ENCODE measurements at places on chromosomes 1 and 21.

DNA sequence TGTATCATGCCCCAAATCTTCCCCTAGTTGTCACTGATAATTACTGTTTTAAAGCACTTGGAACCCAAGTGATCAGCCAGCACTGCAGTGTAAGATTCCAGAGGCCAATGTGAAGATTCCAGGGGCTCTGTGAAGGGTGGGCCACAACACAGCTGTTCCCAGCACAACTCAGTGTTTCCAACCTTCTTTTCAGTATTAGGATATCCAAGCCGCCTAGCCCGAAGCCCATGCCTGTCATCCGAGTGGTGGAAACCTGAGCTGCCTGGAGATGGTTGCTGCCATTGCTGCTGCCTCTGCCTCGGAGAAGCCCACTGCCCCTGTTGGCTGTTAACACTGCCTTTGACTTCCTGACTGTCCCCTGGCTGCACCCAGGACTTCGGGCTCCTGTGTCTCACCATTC is 30.4 kb upstream of the SNX27 start:
- peak; percentile 52 for DNase-seq

DNA sequence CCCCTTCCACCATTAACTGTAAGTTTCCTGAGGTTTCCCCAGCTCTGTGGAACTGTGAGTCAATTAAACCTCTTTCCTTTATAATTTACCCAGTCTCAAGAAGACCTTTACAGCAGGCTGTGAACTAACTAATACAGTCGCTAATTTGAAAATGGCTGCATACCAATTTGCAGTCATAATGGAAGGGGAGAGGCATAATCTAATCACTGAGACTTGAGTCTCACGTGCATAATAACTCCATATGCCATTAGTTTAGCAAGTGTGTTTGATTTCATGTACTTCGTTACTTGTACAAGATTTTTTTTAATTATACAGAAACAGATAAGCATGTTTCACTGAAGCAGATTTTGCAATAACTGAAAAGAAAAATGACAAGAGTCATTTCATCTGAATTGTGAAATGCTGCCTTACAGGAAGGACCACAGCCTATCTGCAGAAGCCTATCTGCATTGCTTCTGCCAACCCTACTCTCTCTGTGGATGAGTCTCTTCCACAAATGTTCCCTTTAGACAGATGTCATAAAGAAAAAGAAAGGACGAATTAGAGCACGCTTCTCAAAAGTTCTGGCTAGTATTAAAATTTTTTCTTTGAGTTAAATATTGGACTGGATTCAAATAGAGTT is 99.1 kb downstream of the PTGER3 start:
- DNase-seq, result no peak

GRCh38 chr1:97764991-97765390 is 155.8 kb downstream of the DPYD start:
- no peak for DNase-seq

DNA sequence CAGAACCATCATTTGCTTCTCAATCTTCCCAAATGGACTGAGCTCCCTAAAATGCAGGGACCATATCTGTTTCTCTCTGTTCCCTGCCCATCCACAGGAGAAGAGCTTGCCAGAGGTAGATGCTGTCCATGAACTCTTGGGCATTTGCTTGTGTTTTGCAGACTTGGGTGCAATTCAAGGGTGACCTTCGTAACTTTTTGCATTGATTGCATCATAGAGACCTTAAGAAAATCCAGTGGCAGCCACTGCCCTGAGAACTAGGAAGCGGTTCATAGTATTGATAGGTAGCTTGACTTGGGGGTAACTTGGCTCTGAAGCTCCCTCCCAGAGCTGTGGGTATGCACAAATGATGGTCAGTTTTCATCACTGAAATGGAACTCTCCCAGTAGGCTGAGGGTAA is 34.3 kb upstream of the EDEM3 start:
- no peak for DNase-seq

DNA sequence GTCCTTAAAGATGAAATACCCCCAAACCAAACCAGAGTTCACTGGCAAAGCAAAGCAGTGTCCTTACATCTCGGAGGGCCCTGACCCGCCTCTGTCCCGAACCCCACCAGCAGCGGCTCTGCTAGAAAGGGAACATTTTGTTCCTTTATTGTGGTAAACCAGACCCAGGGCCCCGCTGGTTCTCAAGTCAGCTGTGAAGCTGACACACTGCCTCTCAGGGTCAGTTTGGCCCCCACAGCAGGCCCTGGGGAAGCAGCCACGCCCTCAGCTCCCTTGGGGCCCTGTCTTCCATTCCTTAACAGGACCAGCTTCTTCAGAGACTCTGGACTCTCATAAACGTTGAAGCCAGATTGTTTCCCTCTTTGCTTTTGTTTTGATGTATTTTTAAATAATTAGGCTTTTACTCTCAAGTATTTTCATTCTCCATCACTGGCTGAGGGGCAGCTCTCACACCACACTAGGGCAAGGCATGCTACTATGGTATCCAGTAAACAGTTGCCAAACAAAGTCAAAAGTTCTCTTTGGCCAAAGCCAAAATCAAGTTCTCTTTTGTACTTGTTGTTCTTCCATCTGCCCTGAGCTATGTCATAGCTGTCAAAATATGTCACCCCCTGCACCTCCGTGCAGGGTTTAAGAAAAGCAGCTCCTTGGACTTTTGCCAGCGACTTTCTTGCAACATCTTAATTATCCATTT is 61.1 kb upstream of the ANGPTL1 start:
- DNase-seq, result no peak

GRCh38 chr1:43373066-43373940 is 5.5 kb upstream of the ELOVL1 start:
- no peak for DNase-seq

GRCh38 chr1:24418898-24419628 is 3.5 kb downstream of the NIPAL3 start:
- no peak for DNase-seq

- no peak for DNase-seq
These were observed 121.2 kb upstream of the KCNJ6 start for GRCh38 chr21:38037416-38037815.

DNA sequence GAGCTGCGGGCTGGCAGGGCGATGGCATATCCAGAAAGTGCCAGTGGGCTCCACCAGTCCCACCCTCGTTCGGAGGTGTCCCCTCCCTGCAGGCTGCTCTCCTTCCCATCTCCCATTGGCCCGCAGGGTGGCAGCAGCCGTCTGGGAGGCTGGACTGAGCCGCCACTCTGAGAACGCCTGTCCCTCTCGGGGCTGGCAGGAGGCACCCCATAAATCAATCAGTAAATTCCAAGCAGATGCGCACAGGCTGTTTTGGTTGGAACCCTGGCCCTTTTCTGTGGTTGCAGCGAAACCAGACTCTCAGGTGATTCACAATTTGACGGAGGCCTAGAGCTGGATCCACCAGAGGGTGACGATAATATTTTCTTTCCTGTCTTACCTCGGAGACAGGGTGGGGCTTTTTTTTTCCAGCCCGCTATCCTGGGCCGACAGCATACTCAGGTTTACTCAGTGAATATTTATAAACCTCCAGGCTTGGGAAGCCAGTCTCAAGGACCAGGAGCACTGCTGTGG is 99.7 kb downstream of the GLIS1 start:
- peak; percentile 46 for DNase-seq

DNA sequence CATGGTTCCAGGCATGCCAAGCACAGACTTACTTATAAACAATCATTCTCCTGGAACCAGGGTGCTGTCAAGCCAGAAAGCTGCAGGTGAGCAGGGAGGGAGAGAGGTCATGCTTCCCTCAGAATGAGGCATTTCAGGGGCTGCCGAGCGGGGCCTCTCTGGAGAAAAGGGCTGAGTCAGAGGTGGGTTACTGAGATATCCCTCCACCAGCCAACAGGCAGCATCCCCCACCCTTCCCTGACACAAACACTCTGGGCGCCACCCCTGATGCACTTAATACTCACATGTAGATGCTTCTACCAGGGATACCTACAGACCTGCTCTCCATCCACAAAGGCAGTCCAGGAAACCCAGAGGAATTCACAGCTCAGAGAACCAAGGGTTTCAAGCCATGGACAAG is 13.1 kb downstream of the STK40 start:
- DNase-seq, result no peak

DNA sequence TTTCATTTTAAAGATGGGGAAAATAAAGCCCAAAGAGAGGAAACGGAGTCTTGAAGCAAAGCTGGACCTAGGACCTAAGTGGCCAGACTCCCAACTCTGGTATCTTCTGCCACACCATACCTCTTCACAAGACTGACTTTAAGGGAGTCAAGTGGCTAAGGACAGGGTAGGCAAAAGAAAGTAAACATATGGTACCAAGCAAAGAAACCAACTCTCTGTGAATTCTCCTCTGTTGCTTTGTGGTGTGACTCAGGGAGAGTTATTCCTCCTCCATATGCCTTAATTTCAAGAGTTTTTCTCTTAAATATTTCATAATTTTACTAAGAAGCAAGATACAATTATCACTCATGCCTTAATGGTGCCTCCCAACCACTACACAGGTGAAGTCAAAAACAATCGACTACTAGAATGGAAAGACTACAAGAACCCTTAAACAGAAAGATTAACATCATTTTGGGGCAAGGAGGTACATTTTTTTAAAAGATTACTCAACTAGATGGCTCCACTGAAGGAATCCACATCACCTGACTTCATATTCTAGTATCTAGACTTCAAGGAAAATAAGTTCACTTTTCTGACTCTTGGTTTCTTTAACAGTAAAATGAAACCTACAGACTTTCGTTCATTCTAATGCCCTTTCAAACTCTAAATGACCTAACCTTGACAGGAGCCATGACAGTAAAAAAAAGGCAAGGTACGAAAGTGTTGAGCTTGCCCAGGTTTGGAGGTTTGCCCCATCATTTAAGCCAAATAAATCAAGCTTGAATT is 44.2 kb downstream of the LUZP1 start:
- no peak for DNase-seq

- no peak for DNase-seq
These were observed 21.0 kb downstream of the SDE2 start for GRCh38 chr1:225977937-225978748.

DNA sequence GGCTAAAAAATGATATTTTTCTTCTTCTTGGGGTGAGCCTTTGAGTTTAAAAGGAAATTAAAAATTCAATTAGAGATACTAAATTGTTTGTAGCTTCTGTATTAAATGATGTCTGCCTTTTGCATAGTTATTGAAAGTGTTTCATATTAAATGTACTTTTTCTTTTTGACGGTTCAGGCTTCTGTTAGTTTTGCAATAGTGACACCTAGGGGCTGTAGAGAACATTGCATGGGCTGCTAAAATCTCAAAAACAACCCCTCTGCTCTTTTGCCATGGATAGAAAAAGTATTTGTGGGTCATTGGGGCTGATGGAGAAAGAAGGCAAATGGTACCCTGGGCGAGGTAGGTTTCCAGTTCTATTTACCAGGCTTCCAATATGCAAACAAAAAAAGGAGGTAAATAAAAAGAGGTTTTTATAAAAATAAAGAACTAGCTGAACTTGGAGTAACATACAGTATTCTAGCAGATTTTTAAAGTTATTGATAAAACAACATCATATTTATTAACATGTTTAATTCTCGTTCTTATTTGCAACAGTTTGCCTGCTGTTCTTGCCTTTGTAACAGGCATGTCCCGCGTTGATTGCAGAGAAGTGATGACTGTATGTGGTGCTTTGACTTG is 115.4 kb upstream of the HOOK1 start:
- no peak for DNase-seq

DNA sequence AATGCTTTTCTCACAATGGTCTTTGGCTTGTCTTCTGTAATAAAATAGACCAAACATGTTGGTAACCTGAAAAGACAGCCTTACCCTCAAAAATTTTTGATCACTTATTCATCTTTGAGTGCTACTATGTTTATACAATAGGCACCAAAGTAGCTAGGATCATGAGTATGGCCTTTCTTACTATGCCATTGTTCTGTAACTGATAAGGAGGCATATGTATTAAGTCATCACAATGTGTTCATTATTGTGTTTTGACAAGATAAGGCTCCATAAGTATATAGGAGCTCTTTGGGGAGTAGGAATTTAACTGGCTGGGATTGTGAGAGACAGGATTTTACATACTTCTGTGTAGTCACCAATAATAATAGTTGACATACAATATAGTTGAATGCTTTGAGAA is 675 bp downstream of the TMCO2 start:
- no peak for DNase-seq

DNA sequence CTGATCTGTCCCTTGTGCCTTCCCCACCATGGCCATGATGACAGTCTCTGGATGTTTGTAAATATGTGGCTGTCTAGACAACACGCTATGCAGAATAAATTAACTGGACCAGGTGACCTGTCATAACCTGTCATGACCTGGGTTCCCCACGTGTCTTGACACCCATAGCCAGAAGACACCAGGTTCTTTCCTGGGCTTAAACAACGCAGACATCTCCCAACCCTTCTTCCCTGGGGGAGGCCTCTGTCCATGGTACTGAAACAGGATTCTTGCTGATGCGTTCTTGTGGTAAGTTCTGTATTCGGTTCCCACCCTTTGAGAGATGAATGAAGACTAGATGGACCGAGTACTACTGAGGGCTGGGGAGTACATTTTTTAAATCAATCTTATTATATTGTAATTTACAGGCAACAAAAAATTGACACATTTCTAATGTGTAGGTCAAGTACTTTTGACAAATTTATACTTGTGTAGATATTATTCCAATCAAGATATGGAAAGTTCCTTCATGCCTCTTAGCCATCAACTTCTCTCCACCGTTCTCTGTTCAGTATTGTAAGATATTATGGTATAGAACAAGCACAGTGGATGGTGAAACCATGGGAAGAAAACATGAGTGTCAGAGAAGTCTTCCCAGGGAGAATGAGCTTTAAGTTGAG is 738.8 kb downstream of the PTPRU start:
- no peak for DNase-seq

- DNase-seq, result peak; percentile 50
These were observed 18.3 kb downstream of the PPT1 start for GRCh38 chr1:40078512-40079333.

DNA sequence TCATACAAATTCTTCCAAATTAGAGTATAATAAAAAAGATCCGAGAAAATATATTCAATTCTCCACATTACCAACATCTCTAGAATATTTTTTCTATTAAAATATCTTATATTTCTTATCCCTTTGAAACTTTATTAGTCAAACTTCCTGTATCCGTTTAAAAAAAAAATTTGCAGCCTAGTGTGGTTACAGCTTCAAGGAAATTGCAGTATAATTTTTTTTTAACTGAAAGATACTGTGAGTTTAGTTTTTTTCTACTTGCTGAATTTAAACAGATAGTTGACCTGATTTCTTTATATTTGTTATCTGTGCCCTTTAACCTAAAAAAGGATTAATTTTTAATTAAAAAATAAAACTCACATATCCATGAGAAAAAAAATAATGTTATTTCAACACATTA is 1.5 kb downstream of the RGS18 start:
- no peak for DNase-seq

GRCh38 chr1:201559679-201560162 is 20.8 kb downstream of the NAV1 start:
- DNase-seq, result peak; percentile 88

DNA sequence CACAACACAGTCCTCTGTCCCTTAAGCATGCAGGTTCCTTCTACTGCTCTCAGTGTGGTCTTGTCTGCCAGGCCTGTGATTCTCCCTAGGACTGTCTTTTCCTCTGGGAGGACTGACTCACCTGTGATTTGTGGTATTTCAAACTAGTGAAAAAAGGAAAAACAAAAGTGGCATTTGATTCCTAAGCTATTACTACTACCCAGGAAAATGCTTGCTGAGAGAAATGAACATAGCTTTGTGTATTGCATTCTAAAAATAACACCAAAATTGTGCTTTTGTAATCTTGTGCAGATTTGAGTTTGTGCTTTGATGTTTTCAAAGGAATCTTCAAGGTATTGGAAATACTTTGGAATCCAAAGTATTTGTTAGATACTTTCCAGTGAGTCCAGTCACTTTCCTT is 57.0 kb downstream of the GPR161 start:
- DNase-seq, result no peak

GRCh38 chr1:200771625-200772555 is 33.2 kb downstream of the CAMSAP2 start:
- DNase-seq, result no peak

GRCh38 chr21:42356650-42357049 is 5.9 kb upstream of the TFF2 start:
- DNase-seq, result no peak

Data from right forelimb (tissue), 1 donor.